Naive B cell (primary cell): ENCODE measurements at places on chromosomes 12 and 14.

GRCh38 chr12:121579981-121580868 lies 598 bp downstream of the KDM2B start:
- H3K4me1 ChIP-seq: peaks cover 55% of the 10 kb centered on the region
- peak overlapping the region; percentile 98 for H3K4me3 ChIP-seq
- peak; percentile 64 for DNase-seq
- peaks cover 5% of the 10 kb centered on the region for H3K36me3 ChIP-seq

- no peak overlapping the region for H3K4me3 ChIP-seq
- no peak overlapping the region for H3K27ac ChIP-seq
- H3K36me3 ChIP-seq: peaks cover 18% of the 10 kb centered on the region
- DNase-seq: no peak
- peaks cover 18% of the 10 kb centered on the region for H3K4me1 ChIP-seq
- H3K27me3 ChIP-seq: no peaks in the 10 kb centered on the region
Measured at GRCh38 chr12:94733727-94734126, 83.4 kb upstream of the TMCC3 start.

DNA sequence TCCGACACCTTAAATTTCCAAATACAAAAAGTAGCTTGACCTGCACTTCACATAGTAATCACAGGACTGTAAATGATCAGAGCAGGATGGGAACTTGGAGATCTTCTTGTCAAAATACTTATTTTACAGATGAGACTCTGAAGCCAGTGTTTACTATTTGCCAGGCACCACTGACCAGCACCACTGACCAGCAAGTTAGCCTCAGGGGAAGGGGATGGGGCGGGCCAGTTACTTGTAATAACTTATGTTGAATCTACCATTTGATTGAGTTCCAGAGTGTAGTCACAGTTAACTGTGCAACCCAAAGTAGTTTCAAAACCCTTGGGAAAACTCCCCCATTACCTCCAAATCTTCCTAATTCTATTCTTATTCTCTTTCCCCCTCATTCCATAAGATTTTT lies 278.4 kb downstream of the PCNX1 start:
- H3K4me3 ChIP-seq: no peak overlapping the region
- peaks cover 8% of the 10 kb centered on the region for H3K36me3 ChIP-seq
- H3K4me1 ChIP-seq: no peaks in the 10 kb centered on the region
- no peak for DNase-seq

- no peak for DNase-seq
- no peaks in the 10 kb centered on the region for H3K36me3 ChIP-seq
- no peak overlapping the region for H3K4me3 ChIP-seq
- H3K4me1 ChIP-seq: no peaks in the 10 kb centered on the region
- H3K27me3 ChIP-seq: no peaks in the 10 kb centered on the region
Measured at GRCh38 chr12:102376181-102376747, 104.1 kb downstream of the IGF1 start.

- no peak overlapping the region for H3K4me3 ChIP-seq
- peaks cover 22% of the 10 kb centered on the region for H3K36me3 ChIP-seq
- no peaks in the 10 kb centered on the region for H3K27me3 ChIP-seq
- peaks cover 56% of the 10 kb centered on the region for H3K4me1 ChIP-seq
- H3K27ac ChIP-seq: no peak overlapping the region
Measured at GRCh38 chr12:52076811-52077210, 2.7 kb upstream of the SMIM41 start.

DNA sequence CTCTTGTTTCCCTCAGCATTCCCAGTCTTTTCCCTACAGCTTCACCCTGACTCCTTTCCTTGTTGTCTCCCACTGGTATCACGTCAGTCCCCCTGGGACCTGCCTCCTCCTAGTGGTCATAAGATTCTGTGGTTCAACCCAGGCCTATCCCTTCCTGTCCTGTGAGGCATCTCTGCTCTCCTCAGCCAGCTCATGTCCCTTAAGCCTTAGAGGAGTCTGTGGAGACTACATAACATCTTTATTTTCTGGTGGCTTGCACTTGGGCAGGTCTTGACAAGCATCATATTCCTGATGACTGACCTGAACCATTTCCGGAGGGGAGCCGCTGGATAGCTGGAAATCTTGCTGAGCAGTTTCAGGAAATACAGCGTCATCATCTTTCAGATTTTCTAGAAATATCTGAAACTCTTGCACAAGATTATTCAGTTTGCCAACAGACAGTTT lies 688 bp downstream of the C12orf71 start:
- H3K36me3 ChIP-seq: peaks cover 17% of the 10 kb centered on the region
- no peak for DNase-seq
- H3K27me3 ChIP-seq: no peaks in the 10 kb centered on the region
- H3K27ac ChIP-seq: no peak overlapping the region
- H3K4me1 ChIP-seq: no peaks in the 10 kb centered on the region

DNA sequence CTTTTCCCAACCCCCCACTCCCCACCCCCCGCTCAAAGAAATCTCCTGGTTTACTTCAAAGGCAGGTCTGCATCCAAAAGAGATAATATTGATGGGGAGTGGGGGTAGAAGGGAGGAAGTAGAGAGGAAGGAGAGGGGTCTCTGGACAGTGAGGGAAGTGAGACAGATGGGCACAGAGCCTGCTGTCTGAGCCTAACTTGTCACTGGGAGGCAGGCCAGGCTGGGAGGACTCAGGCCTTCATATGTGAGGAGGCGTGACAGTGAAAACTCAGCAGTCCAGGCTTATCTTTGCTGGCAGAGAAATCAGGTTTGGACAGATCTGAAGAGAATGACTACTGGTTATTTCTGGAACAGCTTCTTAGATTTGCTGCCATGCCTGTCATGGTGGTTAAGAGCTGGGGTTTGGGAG lies 192.3 kb downstream of the NUAK1 start:
- no peak overlapping the region for H3K27ac ChIP-seq
- H3K36me3 ChIP-seq: no peaks in the 10 kb centered on the region
- no peak overlapping the region for H3K4me3 ChIP-seq
- peaks cover 5% of the 10 kb centered on the region for H3K27me3 ChIP-seq

GRCh38 chr12:30753751-30754382 lies 884 bp downstream of the CAPRIN2 start:
- H3K27ac ChIP-seq: peak overlapping the region; percentile 98
- no peak for DNase-seq
- H3K36me3 ChIP-seq: peaks cover 12% of the 10 kb centered on the region
- peaks cover 43% of the 10 kb centered on the region for H3K4me1 ChIP-seq
